ENCODE measurements at places on chromosomes 6 and 20.

- DNase-seq: no peak
These were observed 80.1 kb upstream of the MARCKS start for GRCh38 chr6:113776998-113777397.

DNA sequence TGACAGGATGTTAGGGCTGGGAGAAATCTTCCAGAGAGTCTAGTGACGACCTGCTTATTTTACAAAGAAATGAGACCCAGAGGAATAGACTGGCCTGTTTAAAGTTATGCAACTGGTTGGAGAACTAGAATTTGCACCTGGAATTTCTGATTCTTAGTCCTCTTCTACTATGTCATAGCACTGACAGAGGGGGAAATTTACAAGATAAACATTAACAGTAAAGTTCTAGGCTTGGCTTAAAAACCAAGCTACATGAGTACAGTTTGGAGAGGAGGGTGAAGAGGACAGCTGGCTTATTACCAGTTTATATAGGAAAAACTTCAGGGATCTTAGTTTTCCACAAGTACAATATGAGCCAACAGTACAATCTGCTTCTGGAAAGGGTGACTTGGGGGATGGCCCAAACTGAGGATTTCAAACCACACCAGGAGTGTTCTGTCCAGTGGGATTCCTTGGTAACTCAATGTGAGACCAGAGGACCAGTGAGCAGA, 269.6 kb downstream of the CD109 start:
- DNase-seq: no peak

DNA sequence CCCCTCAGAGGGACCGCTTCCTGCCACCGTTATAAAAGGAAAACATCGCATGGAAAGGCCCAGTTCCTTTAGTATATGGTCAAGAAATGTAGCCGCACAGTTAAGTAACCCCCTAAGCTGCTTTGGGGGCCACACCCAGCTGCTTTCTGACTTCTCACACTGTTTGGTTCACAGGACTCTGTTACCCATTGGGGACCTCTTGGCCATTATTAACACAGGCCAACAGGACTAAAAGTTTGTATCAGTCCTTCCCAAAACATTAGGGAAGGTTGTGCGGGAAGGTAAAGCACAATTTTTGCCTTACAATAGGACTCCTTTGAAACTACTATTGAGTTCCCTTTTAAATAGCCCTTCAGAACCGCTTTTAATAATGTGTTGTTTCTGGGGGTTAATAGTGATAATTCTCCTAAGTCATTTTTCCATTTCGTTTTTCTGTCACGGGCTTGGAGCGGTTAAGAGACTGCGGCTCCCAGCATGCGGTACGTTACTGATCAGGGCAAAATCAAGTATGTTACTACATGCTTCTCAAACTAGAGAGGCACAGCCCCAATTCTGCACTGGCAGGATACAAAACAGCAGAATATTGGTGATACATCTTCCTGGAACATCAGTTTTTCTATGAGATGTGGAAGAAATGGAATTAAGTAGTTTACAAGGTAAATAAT, 668 bp upstream of the RPP40 start:
- no peak for DNase-seq

- no peak for DNase-seq
These were observed at the start of gene SYNJ2 for GRCh38 chr6:157981395-157982101. Gene SYNJ2, plus strand, starts transcription at chr6:157981863. Its CDS starts 99 bp downstream, at chr6:157981962.

DNA sequence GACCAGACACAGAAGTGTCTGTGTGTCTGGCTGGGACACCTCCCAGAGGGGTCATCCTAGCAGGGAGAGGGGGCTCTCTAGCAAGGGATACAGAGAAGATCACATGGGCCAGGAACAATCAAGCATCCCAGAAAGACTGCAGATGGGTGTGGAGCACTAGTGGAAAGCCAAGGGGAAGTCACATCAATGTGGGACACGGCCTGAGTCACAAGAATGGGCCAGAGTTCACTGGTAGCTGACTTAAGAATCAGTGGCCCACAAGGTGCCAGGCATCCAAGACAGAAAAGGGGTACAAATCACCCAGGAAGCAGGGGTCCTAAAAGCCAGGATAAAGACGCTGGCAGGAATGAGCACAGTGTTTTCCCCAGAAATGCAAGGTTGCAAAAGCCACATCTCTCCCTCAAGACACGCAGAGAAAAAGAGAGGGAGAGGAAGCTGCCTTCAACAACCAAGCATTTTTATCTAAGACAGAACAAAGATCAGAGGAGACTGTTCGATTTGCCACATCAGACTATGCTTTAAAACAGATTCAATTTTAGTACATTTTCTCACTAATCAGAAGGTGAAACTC, 113.6 kb upstream of the DST start:
- no peak for DNase-seq

All from AG04449 (cell line).